ENCODE measurements at places on chromosomes 5 and 9. TPM values are rescaled to one million over a fixed set of nuclear protein-coding genes. Genes with fewer than 3 reads are reported as not detected.

Gene MAMDC4
- total RNA-seq, result 3.4 TPM

Gene SLIT3
- total RNA-seq, result 30.7 TPM

Gene QRFP
- not detected for total RNA-seq

Gene SLC34A3
- not detected for total RNA-seq

Gene AHRR
- total RNA-seq, result not detected

Gene BICD2
- 56.0 TPM for total RNA-seq

Gene VPS13A
- total RNA-seq, result 50.5 TPM

Gene ELAVL2
- total RNA-seq, result 1.1 TPM

Gene CKMT2
- 5.3 TPM for total RNA-seq

- no peak for DNase-seq
These were observed 62.7 kb downstream of the RGMB start for GRCh38 chr5:98836175-98836574.

DNA sequence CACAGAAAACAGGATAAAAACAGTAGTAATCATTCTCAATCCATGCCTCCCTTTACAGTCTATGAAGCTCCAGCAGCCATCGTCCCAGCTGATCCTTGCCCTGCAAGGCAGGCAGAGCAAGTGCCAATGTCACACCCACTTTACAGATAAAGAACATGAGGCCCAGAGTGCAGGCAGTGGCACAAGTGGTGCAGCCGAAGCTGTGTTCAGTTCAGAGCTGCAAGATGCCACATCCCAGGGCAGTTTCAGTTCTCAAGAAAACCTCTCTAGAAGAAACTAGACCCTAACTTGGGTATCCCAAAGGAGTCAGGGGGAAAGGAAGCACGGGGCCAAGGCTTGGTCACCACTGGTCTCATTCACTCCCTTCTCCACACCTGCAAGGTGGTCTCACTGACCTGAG, 34.6 kb upstream of the CPLX2 start:
- DNase-seq, result no peak

- DNase-seq, result no peak
These were observed 462.2 kb downstream of the RASEF start for GRCh38 chr9:82600536-82601292.

GRCh38 chr9:6268826-6269397, 53.3 kb downstream of the IL33 start:
- DNase-seq, result no peak

DNA sequence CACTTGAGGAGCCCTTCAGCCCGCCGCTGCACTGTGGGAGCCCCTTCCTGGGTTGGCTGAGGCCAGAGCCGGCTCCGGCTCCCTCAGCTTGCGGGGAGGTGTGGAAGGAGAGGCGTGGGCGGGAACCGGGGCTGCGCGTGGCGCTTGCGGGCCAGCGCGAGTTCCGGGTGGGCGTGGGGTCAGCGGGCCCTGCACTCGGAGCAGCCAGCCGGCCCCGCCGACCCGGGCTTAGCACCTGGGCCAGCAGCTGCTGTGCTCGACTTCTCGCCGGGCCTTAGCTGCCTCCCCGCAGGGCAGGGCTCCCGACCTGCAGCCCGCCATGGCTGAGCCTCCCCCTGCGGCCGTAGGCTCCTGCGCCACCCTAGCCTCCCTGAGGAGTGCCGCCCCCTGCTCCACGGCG, 6.2 kb upstream of the SHB start:
- DNase-seq, result no peak

- DNase-seq, result peak; percentile 24
These were observed at the start of gene KCNN2 for GRCh38 chr5:114361724-114362196. TSS of gene KCNN2 (plus strand) at chr5:114362070. CDS start at chr5:114362140, 70 bp downstream.

DNA sequence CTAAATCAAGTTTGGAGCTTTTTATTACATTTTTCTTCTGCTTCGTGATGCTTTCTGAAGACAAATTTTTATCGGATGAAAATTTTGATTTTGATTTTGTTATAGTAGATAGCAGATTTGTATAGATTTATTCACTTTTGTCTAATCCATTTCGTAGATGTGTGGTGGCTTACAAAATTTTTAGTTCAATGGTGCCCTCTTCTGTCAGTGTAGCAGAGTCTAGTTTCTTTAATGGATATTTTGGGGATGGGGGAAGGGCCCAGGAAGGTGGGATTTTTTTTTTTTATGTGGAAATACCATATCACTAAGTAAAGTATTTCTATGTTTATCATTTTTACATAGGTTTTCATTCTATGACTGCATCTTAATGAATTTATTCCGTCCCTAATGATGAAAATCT, 259.9 kb upstream of the TARS1 start:
- no peak for DNase-seq

GRCh38 chr9:129886226-129887174, 51.2 kb downstream of the USP20 start:
- DNase-seq, result no peak

DNA sequence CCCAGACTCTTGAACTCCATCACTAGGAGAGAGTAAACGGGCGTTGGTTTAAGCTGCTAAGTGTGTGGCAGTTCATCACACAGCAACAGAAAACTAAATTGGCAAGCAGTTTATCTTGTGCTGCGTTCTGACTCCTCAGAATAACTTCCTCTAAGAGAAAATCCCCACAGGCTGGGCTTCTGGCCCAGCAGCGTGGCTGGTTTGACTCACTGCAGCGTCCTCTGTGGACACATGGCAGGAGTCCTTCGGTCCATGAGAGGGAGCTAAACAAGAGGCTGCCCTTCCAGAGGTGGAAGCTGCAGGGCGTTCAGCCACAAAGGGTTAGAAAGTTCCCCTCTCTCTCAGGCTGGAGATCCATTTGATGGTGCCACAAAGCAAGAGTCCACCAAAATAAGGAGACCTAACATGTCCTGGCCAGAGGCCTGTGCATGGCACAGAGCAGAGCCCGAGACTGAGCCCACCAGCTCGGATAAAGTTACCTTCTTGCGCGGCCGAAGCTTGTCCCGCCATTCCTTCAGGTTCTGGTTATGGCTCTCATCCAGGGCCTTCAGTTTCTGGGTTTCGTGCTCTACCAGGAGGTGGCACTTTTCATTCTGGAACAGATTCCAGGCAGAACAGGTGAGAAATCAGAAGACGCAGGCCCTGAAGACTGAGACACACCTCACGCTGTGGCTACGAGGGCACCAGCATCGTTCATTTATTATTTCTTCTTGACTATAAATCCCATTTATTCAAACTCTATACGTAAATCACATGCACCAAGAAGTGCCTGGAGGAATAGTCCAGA, 46.2 kb upstream of the FBXW11 start:
- peak; percentile 51 for DNase-seq

DNA sequence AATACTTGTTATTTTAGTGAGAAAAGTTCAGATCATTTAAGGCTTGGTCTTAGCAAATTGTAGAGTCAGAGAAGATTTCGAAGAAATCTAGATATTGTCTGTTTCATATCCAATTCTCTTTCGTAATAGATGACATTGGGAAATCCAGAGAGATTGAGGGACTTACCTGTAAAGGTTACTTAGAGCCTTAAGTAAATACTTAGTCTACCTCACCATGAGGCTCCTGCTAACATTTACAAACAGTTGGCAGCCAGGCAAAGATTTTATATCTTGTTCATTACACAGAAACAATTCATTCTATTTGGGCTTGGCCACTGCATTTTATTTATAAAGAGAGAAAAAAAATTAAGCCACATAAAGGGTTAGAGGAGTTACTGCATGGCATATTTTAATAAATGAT, 70.3 kb downstream of the FGF10 start:
- no peak for DNase-seq

DNA sequence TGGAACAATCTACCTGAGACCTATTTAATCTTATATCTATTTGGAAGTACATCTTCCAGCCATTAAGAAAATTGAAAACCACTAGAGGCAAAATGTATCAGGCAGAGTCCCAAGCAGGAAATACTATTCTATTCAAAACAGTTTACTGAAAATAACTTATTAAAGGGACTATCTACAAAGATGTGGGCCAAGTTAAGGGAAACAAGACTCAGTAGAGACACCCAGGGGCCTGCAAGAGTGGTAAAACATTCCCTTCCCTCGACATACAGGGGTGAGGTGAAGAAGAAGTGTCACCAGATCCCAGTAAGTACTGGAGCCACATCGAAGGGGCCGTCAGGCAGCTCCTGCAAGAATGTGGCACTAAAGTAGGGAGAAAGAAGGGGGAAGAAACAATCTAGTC, 12.1 kb upstream of the NRG2 start:
- no peak for DNase-seq

DNA sequence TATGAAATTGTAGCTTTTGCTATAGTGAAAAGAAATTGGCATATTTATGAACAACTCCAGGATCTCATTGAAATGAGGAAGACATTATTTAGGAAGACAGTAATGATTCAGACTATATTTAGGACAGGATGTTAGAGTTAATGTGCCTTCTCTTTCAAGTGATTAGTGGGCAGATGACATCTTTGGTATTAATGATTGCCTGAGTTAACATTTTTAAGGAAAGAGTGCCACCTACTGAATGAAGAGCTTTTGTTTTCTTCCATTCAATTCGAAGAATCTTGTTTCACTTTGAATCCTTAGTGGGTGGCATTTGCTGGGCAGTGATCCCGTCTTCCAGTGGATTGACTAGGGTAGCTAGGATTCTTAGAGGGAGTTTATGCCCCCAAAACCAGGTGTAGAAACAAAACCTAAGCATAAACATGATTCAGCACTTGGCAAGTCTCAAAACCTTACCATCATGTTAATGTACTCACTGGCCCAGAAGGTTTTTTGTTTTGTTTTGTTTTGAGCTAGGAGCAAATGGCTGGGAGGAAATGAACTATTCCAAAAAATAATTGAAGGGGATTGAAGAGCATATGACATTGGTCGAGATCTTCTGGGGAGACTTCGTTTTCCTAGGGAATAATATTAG, 23.2 kb downstream of the MAP3K1 start:
- no peak for DNase-seq

- no peak for DNase-seq
These were observed 71.7 kb upstream of the KLF9 start for GRCh38 chr9:70486127-70486526.

DNA sequence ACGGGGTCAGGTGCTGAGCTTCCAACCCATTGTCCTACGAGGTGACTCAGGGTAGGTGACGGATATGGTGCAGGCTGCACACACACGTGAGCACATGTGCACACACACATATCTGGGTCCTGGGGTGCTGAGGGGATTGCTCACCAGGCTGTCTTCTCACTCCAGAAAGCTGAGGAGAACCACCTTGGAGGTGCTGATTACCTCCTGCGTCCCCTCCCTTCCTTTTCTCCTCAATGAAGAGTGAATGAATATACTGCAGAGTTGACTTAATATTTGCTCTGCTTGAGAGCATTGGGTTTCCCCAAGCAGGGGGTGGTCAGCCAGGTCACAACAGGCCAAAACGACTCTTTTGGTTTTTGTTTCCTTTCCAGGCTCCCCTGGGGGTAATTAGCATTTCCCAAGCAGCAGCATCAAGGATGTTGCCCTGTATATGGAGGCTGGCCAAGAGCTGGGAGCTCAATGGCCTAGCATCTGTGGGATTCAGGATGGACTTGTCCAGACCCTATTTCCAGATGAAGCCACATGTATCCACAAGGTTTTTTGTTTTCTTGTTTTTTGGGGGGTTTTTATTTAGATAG, 49.7 kb downstream of the PDZD2 start:
- DNase-seq, result no peak

- no peak for DNase-seq
These were observed 64.5 kb downstream of the SLF1 start for GRCh38 chr5:94682814-94683520.

DNA sequence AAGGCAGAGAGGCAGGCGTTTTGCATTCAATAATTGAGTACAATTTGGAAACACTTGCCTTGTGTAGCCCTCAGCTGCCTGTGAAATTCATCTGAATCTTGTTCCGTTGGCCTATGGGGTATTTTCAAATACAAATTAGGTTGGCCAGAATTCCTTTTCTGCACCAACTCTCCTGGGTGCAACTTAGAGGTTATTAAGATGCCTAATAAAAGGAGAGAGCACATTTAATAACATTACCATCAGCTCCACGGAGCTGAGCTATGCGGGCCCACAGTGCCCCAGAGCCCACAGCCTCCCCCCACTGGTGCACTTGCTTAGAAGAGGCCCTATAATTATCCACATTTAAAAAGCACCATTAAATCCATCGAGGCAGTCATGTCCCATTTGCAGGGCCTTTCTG, 367.6 kb upstream of the CLINT1 start:
- DNase-seq, result no peak

- no peak for DNase-seq
These were observed 263.5 kb downstream of the SLIT3 start for GRCh38 chr5:169037466-169037865.

DNA sequence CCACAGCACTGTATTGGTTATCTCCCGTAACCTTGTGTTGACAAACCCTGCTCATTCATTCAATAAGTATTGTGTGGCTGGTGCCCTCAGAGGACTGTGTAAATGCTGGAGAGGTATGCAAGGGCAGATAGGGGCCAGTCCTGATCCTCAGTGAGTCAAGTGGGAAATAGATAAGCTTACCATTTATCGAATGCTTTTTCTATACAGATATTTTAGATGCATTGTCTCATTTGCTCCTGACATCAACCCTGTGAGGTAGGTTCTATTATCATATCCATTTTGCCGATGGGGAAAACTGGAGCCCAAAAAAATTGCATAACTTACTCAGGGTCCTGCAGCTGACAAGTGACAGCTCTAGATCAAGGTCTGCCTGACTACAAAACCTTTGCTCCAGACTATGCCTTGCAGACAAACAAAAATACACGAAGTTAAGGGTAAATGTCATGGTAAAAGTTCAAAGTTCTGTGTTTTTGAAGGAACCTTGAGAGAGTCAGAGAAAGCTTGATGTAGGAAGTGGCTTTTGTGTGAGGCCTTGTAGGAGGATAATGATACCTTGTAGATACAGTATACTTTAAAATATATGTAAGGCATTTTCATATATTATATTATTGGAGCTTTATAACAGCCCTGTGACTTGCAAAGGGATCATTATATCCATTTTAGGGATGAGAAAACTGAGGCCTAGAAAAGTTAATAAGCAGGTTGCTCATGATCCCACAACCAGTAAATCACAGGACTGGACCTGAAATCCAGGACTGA, 22.7 kb downstream of the CYFIP2 start:
- no peak for DNase-seq

DNA sequence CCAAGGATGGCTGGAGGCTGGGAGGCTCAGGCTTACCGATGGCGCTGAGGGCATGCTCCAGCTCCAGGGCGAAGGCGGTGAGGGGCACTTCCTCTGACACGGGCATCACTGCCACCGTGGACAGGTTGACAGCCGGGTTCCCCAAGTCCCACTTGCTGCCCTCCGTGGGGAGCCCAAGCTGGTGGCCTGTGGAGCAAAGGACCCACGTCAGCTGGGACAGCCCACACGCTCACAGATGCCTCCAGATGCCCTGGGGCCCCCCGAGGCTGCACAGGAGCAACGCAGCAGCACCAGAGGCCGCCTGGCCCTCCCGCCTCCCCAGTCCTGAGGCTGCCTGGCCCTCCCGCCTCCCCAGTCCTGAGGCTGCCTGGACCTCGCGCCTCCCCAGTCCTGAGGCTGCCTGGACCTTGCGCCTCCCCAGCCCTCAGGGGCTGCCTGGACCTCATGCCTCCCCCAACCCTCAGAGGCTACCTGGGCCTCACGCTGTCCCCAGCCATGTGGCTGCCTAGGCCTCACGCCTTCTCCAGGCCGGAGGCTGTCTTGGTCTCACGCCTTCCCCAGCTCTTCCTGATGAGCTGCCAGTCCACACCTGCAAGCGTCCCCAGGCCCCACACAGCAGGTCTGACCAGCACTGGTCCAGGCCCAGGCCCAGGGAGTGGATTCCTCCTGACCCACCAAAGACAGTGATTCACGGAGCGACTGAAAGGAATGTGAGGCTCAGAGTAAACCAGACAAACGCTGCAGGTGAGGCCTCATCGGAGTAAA, 25.6 kb upstream of the NSMF start:
- DNase-seq, result no peak

GRCh38 chr5:87369431-87369830, 43.3 kb downstream of the CCNH start:
- DNase-seq, result no peak

- DNase-seq, result no peak
These were observed 29.7 kb downstream of the DAPK1 start for GRCh38 chr9:87527211-87527916.

Data from breast epithelium (tissue), 4 donors.